ENCODE measurements at places on chromosomes 13 and 19.

DNA sequence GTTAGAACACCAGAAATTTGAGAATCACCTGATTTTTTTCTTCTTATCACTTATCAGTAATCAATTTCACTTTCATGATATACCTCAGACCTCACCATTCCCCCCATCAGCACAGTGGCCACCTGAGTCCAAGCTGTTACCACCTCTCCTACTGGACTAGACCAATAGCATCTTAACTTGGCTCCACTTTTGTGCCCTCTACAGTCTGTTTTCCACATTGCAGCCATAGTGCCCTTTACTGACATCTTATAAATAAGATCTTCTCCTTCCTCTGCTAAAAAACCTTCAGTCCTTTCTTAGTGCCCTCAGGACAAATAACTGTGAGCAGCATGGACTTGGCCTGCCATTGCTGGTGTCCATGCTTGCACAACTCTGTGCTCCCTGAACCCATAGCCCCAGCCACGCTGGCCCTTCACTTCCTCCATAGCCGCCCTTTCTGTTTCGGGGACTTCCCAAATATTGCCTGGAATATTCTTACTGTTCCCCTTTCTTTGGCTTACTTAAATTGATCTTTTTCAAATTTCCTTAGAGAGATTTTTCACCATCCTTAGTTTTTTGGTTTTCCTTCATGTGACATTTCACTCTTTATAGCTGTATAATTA is 380.8 kb downstream of the LMO7 start:
- DNase-seq: no peak

DNA sequence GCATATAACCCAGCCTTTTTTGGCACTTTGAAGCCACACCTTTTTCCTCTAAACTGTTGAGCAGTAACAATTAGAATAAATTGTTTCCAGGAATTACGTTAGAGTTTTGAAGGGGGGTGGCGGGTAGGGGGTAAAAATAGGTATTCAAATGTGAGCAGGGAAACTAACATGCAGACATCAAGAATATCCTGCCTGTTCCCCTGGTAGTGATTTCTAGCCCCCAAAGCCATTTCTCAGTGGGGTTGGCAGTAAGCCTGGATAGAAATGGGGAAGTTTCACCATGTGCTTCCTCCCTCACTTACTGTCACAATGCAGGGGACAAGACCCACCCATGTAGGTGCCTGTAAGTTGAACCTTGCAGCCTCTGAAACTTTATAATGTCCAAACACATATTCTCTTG is 3.8 kb downstream of the DOCK9 start:
- DNase-seq: no peak

- no peak for DNase-seq
Measured at GRCh38 chr19:17686023-17686521, 2.1 kb downstream of the UNC13A start.

- no peak for DNase-seq
Measured at GRCh38 chr19:32811151-32811550, 58.4 kb downstream of the SLC7A9 start.

GRCh38 chr13:42041011-42041683 is 7.3 kb upstream of the DGKH start:
- DNase-seq: peak; percentile 19

DNA sequence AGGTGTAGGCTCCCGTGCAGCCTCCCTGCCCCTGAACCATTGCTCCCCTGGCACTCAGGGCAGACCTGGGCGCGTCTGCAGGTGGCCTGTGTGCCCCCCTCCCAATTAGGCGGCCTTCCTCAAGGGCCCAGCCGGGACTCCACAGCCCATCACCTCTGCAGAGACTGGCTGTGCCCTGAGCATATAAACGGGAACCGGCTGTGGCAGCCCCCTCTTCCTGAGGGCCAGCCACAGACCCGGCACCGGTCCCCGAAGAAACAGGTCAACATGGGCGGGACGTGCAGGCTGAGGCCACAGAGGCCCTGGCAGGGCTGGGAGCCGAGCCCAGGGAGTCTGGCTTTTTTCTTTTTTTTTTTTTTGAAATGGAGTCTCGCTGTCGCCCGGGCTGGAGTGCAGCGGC is 12.0 kb downstream of the PIAS4 start:
- no peak for DNase-seq

DNA sequence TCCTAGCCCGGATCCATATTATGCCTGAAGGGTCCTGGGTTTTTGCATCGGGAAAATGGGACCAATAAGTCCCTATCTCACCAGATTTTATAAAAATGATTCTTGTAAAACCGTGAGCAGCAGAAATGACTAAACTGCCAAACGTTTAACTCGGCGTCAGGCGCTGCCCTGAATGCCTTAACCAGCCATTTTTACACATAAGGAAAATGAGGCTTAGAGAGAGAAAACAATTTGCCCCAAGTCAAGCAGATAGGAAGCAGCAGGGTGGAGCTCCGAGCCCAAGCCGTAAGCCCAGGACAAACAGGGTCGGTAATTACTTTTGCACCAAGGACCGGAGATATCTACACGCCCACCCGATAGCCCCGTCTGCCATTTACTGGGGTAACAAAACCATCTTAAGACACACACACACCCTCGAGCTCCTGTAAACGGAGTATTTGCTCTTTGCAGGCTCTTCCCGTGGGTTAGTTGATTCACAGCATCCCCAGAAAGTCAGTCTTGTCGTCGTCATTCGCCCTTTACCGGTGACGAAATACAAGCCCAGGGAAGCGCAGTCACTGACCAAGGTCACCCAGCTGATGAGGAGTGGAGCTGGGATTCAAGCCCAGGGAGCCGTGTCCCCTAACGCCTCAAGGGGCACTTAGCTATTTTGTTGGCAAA is 16.0 kb upstream of the MRI1 start:
- DNase-seq: no peak

GRCh38 chr13:96428911-96429310 is 339.0 kb downstream of the HS6ST3 start:
- no peak for DNase-seq

GRCh38 chr13:33628662-33629061 is 189.3 kb upstream of the RFC3 start:
- no peak for DNase-seq

DNA sequence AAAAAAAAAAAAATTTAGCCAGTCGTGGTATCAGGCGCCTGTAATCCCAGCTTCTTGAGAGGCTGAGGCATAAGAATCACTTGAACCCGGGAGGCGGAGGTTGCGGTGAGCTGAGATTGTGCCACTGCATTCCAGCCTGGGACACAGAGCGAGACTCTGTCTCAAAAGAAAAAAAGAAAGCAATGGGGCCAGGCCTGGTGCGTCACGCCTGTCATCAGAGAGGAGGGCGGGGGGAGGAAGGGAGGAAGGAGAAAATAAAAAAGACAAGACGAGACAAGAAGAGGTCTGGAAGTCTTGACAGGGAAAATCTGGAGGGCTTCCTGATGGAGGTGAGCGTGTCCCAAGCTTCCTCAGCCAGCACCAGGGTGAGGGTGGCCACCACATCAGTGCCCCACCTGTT is 54.9 kb upstream of the PTPRS start:
- no peak for DNase-seq

GRCh38 chr13:114015111-114015968 is 41.5 kb upstream of the C13orf46 start:
- DNase-seq: no peak

GRCh38 chr19:17385878-17386611 is 8.0 kb downstream of the CCDC194 start:
- peak; percentile 40 for DNase-seq

GRCh38 chr13:102038787-102039186 is 363.1 kb downstream of the FGF14 start:
- no peak for DNase-seq

DNA sequence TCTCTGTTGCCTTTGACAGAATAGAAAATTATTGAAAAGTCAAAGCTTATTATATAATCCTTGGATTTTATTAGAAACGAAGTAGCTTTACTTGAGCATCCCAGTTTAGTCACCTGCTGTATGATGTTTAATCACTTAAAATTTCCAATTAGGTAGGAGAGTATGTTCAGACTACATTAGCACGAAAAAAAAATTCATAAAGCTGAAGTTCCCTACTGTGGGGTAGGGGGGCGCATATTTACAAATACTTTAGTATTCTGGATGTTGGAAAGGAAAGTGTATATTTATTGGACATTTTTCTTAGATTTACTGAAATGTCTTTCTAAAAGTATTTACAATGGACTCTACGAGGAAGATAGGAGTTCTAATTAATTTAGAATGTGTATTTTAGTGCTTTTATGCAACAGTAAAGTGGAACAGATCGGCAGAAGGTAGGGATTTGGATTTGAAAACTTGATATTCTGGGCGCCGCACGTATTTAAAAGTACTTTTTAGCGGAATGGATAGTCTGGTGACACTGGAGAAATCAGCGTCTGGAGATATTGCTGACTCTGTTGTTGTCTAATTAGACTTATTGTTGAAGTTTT is 1.9 kb downstream of the CDK8 start:
- no peak for DNase-seq
